Stimulated activated CD4-positive, alpha-beta T cell treated with anti-CD3 and anti-CD28 coated beads, TNF-alpha, amount 100 ng/mL, for 48 hours (primary cell): ENCODE measurements at places on chromosomes 16 and 17.

- no peak for DNase-seq
Measured at GRCh38 chr16:84027625-84028024, 15.0 kb downstream of the SLC38A8 start.

DNA sequence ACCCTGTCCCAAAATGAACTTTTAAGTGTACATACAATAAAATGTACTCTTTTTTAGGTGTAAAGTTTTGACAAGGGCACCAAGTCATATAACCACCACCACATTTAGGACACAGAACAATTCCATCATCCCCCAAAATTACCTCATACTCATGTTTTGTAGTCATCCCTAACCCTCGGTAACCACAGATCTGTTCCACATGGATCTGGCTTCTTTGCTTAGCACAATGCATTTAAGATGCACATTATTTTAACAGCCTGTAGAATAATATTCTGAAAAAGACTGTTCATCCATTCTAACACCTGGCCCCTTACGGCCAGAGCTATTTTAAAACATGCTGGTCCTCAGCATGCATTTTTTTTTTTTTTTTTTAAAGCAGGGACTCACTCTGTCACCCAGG is 25.2 kb upstream of the CFAP20 start:
- DNase-seq, result no peak

GRCh38 chr16:3086596-3087242 is 12.4 kb downstream of the ZSCAN10 start:
- no peak for DNase-seq

GRCh38 chr16:35391328-35391727 is 1931.9 kb downstream of the TP53TG3F start:
- DNase-seq, result no peak

GRCh38 chr17:43907998-43908721 is 824 bp upstream of the MPP2 start:
- no peak for DNase-seq

- no peak for DNase-seq
Measured at GRCh38 chr17:8412089-8412488, 14.5 kb upstream of the RNF222 start.

DNA sequence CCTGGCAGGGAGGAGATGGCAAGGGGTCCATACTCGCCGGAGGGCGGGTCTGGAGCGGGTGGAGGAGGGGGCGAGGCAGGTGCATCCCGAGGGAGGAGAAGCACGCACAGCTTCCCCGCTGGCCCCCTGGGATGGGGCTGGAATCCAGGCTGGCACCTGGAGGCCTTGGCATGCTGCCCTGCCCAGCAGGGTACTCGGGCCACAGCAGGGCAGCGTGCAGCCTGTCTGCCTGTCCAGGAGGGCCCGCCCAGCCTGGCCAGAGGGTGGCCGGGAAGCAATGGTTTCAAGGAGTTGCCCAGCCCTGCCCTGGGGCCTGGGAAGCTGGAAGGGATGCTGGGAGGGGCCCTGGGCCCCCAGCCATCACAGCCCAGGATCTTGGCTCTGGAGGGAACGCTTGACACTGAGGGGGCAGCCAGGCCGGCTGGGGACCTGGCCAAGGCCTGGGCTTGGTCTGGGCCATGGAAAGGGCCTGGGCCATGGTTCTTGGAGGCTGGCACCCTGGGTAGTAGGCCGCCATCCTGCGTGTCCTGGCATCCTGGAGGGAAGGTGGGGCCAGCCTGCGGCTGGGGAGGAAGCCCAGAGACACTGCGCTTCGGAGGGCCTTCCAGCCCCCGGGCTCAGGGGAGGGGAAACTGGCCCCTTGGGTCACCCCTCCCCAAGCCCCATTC is 1.1 kb downstream of the GLIS2 start:
- no peak for DNase-seq

GRCh38 chr17:8806926-8807550 is 7.9 kb upstream of the MFSD6L start:
- no peak for DNase-seq

GRCh38 chr16:22692916-22693637 is 120.9 kb upstream of the HS3ST2 start:
- DNase-seq, result no peak

GRCh38 chr16:67882374-67883145 is 2.1 kb upstream of the NRN1L start:
- DNase-seq, result no peak

- no peak for DNase-seq
Measured at GRCh38 chr17:36461330-36462110, 25.0 kb upstream of the ZNHIT3 start.

DNA sequence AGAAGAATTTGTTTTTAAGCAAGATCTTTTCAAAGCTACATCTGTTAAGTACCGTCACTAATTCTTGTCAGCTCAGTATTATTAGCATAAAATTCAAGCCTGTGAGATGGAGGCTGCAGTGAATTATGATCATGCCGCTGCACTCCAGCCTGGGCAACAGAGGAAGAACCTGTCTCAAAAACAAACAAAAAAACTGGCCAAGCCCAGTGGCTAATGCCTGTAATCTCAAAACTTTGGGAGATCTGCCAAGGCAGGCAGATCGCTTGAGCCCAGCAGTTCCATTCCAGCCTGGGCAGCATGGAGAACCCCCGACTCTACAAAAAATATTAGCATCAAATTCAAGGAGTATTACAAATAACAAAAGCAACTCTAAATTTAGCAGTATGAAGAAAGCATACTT is 88.0 kb downstream of the STXBP4 start:
- no peak for DNase-seq

- no peak for DNase-seq
Measured at GRCh38 chr17:47611372-47612350, 38.1 kb upstream of the KPNB1 start.

- DNase-seq, result no peak
Measured at GRCh38 chr16:74469946-74470478, 48.7 kb upstream of the CLEC18B start.

DNA sequence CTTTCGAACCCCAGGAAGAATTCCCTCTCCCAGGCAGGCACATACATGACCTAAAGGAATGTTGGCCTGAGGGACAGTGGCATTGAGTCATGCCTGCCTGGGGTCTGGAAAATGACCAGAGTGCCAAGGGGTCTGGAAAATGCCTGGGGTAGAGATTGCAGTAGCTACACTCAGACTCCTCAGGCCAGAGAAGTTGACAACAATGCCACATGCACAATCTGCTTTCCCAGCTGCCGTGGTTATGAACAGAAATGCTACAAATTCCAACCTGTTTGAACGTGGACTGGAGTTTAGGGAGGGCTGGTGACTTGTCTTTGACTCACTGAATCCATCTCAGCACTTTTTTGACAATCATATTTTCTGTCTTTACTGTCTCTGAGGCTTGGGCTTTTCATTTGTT is 250.0 kb downstream of the ABCC12 start:
- no peak for DNase-seq

GRCh38 chr17:38403491-38403890 is 24.8 kb upstream of the ARHGAP23 start:
- DNase-seq, result no peak

DNA sequence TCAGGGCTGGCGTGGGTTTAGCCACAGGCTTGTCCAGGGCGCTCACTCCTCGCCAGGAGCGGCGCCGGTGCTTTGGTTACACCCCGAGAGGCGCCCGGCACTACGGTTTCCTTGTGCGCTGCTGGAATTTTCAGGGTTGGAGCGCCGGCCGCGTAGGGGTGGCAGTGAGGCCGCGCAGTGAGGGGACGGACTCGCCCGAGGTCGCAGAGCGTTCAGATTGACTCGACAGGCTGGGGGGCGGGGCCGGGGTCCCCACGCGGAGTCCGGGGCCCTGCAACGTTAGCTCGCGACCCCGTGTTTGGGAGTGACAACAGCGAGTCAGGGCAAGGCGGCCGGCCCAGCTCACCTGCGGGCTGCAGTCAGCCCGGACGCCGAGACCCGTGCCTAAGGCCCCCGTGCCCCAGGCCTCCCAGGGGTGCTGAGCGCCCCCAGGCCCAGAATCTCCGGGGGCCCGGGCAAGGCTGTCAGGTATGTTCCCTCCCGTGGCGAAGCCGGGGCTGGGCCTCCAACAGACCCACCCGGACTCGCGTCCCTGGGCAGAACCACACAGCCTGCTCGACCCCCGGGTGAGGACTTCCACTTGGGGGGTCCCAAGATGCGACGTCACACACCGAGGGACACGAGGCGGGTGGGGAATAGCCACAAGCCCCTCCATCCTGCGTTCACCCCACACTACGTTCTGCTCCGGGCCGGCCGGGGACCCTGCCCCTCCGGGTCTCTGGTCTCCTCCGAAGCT is 1.3 kb upstream of the ACTG1 start:
- no peak for DNase-seq

GRCh38 chr17:60542071-60542470 is 16.0 kb upstream of the APPBP2 start:
- no peak for DNase-seq

GRCh38 chr16:49527611-49528010 is 154.0 kb downstream of the C16orf78 start:
- DNase-seq, result no peak
